ENCODE measurements at places on chromosomes 5 and 9.

GRCh38 chr5:72288924-72289323 lies 31.1 kb downstream of the MRPS27 start:
- peak; percentile 75 for DNase-seq

- DNase-seq = no peak
Observed at GRCh38 chr9:26234865-26235264, 556.6 kb upstream of the TUSC1 start.

- no peak for DNase-seq
Observed at GRCh38 chr5:30357371-30357770, 836.1 kb upstream of the CDH6 start.

DNA sequence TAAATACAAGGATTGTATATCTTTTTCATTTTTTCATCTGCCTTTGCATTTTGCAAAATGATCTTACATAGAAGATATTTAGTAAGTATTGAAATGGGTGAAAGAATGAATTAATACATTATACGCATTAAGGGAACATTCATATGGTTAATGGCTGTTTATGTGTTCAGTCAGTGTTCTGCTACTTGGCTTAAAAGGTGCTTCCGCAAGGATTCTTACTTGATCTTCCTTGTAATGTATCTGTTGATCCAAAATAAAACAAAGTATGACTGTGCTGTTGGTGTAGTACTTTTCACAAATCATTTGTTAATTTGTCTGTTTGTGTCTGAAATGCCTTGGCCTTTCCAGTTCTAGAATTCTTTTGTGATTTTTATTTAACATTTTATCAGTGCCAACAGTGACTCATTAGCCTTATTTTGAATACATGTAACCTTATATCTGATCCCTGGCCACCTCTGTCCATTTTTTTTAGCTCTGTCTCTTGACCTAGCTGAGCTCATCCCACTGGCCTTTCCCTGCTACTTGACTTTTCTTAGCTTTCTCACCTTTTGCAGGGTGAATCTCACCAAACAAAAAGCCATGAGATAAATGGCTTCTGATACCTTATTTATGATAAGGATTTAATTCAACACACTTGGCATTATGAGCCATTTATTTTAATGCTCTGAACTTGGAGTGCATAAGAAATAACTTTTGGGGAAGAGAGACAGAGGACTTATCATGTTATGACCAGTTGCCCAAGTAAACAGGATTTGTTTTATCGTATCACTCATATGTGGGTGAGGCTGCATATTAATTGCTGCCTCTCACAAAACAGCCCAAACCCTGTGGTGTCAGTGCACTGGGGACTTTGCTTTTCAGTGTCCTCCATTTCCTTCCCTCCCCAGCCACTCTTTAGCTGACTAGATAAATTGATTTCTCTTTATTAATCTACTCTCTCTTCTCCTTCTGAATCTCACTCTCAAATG lies 340.3 kb downstream of the KDM4C start:
- no peak for DNase-seq

DNA sequence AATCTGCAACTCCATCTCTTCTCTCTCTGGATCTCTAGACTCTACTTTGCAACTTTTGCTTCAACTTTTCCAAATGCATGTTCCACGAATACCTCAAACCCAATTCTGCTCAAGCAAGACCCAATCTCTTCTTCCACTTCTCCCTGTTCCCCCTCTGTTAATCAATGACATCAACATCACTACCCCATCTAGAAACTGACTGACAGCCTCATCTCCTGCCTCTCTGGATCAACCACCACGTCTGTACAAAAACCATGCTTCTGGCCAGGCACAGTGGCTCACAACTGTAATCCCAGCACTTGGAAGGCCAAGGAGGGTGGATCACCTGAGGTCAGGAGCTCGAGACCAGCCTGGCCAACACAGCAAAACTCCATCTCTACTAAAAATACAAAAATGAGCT lies 12.2 kb downstream of the GLDC start:
- no peak for DNase-seq

DNA sequence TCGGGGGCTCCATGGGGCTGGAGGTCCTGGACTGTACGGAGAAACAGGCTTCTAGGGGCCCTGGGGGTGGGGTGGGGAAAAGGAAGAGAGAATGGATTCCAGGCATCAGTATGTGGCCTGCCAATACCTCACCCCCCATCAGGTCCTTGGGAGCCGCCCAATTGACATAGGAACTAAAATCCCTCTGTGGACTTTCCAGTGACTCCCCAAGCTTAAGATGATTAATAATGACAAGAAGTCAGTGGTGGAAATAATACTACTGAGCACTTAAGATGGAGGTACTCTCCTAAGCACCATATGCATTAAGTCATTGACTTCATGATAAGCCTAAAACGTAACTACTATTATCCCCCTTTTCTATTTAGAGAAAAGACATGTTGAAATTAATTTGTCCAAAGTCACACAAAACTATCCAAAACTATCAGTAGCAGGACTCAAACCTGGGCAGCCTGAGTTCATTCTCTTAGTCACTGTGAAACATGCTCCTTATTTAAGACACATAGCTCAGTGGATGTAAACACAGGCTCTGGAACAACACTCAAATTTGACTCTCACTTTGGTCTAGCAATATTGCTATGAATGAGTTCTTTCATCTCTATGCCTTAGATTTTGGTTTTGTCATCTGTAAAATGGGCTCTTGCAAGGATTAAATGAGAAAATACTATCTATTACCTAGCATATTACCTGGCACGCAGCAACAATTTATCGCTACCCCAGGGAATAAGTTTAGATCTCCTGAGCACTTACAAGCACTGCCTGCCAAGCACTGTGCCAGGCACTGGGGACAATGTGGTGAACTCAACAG lies 9.5 kb downstream of the SPRY4 start:
- DNase-seq = no peak

DNA sequence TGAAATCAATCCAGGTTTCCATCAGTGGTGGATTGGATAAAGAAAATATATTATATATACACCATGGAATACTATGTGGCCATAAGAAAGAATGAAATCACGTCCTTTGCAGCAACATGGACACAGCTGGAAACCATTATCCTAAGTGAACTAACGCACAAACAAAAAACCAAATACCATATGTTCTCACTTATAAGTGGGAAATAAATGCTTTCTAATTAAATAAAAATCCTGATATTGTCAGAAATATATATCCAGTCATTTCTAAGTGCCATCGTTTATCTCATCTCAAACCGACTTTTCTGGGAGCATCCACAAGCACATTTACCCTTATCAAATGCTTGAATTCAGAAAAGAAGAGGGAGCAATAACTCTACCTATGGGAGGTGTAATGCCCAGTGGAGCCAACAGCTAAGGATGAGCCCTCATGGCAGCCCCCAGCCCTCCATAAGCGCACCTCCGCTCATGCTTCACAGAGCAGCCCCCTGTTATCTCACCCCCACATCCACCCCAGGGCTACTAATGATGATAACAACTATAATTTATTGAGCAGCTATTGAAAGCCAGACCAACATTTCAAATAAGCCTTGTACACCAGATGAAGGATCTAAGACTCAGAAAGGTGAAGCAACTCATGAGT lies 101.7 kb upstream of the SPOCK1 start:
- DNase-seq = no peak

GRCh38 chr5:180394031-180394636 lies 41.0 kb upstream of the GFPT2 start:
- DNase-seq = no peak

GRCh38 chr5:95969055-95969454 lies 7.4 kb upstream of the ELL2 start:
- DNase-seq = no peak

GRCh38 chr5:120254385-120254784 lies 209.7 kb upstream of the PRR16 start:
- no peak for DNase-seq

DNA sequence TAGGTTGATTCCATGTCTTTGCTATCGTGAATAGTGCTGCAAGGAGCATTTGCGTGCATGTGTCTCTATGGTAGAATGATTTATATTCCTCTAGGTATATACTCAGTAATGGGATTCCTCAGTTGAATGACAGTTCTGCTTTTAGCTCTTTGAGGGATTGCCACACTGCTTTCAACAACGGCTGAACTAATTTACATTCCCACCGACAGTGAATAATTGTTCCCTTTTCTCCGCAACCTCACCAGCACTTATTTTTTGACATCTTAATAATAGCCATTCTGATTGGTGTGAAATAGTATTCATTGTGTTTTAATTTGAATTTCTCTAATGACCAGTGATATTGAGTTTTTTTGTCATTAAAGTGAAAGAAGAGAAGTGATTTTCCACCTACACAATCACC lies 18.5 kb downstream of the IFNA5 start:
- no peak for DNase-seq

DNA sequence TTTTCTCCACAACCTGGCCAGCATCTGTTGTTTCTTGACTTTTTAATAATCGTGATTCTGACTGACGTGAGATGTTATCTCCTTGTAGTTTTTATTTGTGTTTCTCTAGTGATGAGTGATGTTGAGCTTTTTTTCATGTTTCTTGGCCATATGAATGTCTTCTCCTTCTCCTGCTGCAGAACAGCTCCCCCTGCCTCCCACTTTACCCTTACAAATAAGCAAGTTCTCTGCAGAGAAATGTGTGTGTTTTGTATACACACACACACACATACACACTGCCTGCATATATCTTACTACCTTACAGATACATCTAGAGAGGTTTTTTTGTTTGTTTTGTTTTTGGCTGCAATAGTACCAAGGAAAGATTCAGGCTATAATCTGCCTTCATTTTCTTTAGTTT lies 88.7 kb upstream of the PHF24 start:
- no peak for DNase-seq

DNA sequence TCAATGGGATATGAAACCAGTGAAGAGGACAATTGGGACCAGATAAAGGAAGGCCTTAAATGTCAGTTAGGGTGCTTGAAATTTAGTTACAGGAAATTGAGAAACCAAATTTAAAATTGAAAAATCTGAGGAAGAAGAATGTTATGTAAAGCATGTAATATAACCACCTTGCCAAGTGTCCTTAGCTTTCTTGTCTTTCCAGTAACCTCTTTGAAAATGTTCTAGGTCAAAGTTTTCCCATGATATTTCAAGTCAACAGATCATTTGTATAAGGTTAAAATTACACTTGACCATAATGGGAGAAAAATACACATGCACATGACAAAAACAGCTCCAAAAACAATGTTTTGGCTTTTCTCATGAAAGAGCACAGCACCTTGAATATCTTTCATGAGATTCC lies 21.1 kb downstream of the LOX start:
- no peak for DNase-seq

DNA sequence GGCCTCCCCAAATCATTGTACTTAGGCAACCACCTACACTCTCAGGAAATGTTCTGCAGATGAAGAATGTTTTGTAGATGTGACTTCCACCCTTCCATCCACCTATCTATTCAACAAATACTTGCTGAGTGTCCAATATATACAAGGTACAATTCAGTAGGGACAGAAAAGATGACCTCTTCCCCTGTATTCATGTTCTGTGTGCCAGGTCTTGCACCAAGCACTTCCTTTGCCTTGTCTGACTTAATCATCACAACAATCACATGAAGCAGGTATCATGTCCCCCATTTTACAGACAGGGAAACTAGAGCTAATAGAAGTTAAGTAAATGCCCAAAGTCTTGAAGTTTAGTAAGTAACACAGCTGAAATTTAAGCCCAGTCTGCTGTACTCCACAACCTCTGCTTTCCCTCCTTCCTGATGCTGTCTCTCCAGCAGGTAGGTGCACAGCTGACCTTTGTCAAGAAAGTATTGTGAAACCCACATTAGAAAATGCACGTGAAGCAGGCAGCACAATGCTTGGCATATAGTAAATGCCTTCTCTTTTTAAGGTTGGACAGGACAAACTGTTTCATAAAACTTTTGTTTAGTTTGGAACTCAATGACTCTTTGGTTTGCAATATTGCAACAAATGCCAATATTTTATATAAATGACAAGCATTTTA lies 296.5 kb downstream of the DEPDC1B start:
- DNase-seq = no peak

- DNase-seq = no peak
Observed at GRCh38 chr5:61307191-61307590, 24.9 kb upstream of the ZSWIM6 start.

DNA sequence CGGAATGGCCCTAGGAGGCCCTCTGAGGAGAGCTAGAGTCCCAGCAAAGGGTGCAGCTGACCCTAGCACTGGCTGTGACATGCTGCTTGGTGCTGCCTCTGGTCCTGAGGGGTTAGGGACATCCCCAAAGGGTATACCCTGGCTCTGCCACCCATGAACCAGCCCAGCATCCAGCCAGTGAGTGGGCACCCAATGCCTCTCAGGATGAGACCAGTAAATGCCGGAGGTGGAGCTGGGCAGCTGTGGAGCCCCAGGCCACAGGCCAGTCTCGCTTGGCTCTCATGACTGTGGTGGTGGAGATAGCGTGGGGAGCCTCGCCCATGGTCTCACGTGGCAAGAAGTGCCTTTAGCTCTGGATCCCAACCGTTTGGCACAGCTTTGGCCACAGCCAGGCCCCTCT lies 3.7 kb upstream of the CEL start:
- DNase-seq = peak; percentile 26

DNA sequence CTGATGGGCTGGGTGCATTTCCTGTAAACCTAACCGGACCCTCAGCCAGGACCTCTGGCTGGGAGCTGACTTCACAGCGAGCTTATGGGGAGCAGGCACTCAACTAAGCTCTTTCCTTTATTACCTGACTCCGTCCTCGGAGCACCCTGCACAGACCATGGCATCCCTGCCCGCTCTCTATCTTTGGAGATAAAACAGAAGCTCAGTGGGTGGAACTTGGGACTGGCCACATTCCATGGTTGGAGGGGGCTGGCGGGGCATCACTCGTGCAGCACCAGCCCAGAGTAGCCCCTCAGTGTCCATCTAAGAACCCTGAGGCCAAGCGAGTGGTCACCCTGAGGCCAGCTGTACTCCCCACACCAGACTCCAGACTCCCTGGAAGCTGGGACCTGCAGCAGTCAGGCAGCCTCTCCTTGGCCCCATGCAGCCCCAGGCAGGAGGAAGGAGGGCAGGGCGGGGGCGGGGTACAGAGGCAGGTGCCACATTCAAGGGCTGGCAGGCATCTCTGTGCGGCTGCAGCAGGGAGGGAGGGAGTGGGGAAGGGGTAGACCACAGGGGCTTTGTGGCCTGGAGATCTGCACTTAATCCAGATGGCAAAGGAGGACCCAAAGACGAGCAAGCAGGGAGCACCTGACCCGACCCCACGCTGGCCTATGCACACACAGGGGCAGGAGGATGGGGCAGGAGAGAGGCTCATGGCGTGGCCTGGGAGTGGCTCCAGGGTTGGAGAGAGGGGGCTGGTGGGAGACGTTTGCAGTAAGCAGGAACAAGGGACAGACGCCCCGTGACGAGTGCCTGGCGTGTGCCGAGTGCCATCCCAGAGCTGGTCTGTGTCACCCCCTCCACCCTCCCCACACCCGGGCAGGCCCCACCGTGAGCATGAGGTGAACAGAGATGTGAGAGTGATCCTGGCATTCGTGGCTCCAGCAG lies 26.1 kb downstream of the GLT6D1 start:
- peak; percentile 29 for DNase-seq

GRCh38 chr9:129938291-129938979 lies 103.2 kb downstream of the USP20 start:
- no peak for DNase-seq

DNA sequence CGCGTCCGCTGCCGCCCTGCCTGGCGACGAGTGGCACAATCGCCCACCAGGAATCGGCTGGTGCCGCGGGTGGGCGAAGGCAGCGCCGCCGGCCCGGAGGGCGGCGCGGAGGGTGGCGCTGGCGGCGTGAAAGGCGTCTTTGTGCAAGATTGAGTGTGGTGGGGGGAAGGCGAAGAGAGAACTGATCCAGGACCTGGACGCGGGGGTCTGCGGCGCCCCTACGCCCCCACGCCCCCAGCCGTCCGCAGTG lies 4.6 kb upstream of the RGMB start:
- DNase-seq = no peak
